ENCODE measurements at places on chromosomes 1 and 21. TPM values are rescaled to one million over a fixed set of nuclear protein-coding genes. Genes with fewer than 3 reads are reported as not detected.
A peak's percentile ranks its signal among the peaks of the same experiment; 100 is the strongest.

The KCNK2 gene
- total RNA-seq: 0.26 TPM

DNA sequence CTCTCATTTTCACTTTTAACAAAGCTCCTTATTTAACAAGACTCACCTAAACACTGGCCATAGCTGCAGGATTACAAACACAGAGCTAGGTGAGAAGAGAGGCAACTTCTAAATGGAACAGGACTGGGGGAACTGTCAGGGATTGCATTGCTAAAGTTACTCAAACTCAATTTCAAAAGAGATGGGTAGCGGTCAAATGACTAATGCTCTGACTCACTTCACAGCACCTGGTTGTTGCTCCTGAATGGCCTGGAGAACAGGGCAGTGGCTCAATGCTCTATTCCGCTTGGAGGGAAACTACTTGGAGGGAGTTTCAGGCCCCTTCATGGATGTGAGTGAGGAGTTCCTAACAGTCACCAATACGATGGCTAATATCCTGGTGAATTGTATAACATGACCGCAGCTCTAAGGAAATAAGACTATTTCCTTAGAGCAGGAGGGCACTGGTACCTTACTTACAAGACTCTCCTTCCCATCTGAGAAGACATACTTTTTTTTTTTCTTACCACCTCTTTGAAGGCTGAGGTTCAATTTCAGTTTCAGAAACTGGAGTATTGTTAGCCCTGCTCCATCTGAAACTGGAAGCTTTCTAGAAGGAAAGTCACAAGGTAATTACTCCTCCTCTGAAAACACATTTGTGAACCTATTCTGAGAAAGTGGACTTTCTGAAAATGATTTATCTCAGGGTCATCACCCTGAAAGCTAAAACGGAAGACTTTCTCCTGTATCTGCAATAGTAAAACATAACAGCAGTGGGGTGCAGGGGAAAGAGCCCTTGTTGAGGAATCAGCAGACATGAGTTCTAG is 9.5 kb downstream of the DPT start:
- no peak for DNase-seq

GRCh38 chr1:30768830-30769718 is 11.5 kb upstream of the LAPTM5 start:
- peak; percentile 44 for DNase-seq

DNA sequence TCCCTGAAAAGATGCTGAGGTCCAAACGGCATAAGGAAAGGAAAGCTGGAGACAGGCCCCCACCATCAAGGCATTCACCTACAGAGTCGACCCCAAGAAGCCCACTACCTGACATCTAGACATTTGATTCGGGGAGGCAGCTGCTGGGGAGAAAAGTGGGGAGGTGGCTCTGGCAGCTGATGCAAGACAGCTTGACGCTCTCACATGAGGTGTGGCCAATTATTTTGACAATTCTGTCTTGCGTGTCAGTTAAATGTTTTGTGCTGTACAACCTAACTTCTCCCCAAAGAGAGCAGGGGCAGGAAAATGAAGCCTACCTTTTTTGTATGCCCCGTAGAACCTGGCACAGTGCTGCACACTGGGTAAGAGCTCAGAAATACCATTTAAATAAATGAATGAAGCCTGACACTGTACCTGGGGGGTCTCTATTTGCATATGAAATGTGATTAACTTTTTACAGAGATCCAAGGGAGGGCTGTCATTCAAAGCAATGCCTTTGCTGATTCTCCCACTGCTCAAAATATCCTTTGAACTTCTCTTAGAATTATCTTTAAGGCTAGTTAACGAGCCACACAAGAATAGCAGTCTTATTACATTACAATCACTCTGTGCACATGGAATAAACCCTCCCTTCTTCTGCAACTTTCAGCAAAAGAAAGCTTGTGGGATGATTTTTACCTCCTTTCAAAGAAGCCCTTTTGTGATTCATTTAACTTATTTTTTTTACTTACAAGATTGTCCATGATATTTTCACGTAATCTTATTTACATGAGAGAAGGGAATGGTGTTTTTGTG is 163.2 kb downstream of the TNR start:
- DNase-seq: no peak

The LAD1 gene
- not detected for total RNA-seq

DNA sequence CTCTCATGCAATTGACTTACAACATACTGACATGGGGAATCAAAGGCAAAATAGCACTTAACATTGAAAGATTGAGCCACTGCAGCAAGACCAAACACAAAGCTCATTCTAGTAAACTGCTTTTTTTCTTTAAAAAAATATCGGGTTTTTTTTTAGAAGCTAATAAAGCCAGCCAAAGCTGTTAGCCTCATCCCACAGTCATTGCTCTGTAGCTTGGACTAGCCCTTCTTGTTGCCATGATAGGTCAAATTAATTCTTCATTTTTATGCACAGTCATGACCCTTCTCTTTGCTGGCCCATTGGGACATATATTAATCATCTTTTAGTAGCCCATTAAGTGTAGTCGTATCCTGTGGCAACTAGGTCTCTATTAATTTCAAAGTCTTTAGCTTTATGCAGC is 231.3 kb downstream of the ADGRL2 start:
- DNase-seq: no peak

GRCh38 chr1:180521474-180522212 is 19.3 kb upstream of the ACBD6 start:
- DNase-seq: no peak

The ENAH gene
- total RNA-seq: 15.3 TPM

The ATP6V1G3 gene
- 0.25 TPM for total RNA-seq

The UMODL1 gene
- not detected for total RNA-seq

The DYRK3 gene
- 15.5 TPM for total RNA-seq

The PANK4 gene
- total RNA-seq: 25.9 TPM

GRCh38 chr1:110207831-110208230 is 2.3 kb upstream of the KCNC4 start:
- DNase-seq: peak; percentile 40

The CERS2 gene
- 92.7 TPM for total RNA-seq

The DMRTA2 gene
- total RNA-seq: not detected

The IL10RB gene
- 46.7 TPM for total RNA-seq

DNA sequence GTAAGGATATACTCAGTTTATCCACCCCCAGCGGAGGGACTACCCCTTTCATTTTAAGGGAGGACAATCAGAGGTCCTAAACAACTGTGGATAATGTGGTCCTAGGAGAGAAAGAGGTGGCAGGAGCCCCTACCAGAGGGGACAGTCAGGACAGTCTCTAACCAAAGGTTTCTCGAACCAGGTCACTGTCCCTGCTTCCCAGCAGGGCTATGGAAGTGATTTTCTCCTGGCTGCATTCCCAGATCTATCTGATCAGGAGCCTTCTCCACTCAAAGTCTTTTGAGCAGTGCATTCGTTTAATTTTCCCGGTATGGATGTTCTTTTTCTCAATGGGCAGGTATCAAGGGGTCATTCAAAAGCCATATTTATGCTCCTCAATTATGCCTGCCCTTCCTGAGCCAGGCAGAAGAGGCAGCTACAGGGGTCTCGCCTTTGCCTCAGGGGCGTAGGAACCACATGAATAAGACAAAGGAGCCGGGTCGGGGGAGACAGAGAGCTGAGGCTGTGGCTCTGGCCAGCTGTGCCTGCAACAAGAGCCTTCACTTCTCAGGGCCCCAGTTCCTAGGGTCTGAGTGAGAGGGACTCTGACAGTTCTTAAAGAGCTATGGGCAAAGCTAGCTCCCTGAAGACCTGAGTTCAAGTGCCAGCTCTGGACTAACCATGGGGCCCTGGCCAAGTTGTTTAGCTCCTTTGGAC is 62.5 kb upstream of the DMRTB1 start:
- no peak for DNase-seq

GRCh38 chr1:228004856-228005462 is 1.8 kb upstream of the WNT3A start:
- DNase-seq: no peak

GRCh38 chr1:228336308-228337030 is 70.2 kb downstream of the TRIM11 start:
- no peak for DNase-seq

The IRF6 gene
- 0.51 TPM for total RNA-seq

- peak; percentile 61 for DNase-seq
Observed at GRCh38 chr21:25997788-25998611, 172.6 kb downstream of the APP start.

- DNase-seq: no peak
Observed at GRCh38 chr1:30464187-30464617, 259.2 kb downstream of the MATN1 start.

- DNase-seq: no peak
Observed at GRCh38 chr1:1094981-1095380, 20.9 kb upstream of the RNF223 start.

- DNase-seq: no peak
Observed at GRCh38 chr1:109156916-109157385, 43.0 kb downstream of the ELAPOR1 start.

The DDAH1 gene
- total RNA-seq: 45.9 TPM

The RGSL1 gene
- not detected for total RNA-seq
